Progenitor cell of endocrine pancreas (in vitro differentiated cells): ENCODE measurements at places on chromosomes 12 and 14. TPM values are rescaled to one million over a fixed set of nuclear protein-coding genes. Genes with fewer than 3 reads are reported as not detected.

Gene FOXM1
- 80.8 and 92.2 TPM in 2 replicates for total RNA-seq

Gene ADAMTS20
- total RNA-seq = 0.19 and 0.33 TPM in 2 replicates

Gene TAS2R30
- 5.6 and 6.3 TPM in 2 replicates for total RNA-seq

Gene STAB2
- not detected in 2 replicates for total RNA-seq

Gene SCN8A
- total RNA-seq = 8.1 and 9.8 TPM in 2 replicates

Gene KRT4
- 0.29 and 0.38 TPM in 2 replicates for total RNA-seq

Gene SLCO1A2
- total RNA-seq = 14.1 and 14.7 TPM in 2 replicates

Gene IAPP
- total RNA-seq = 0.24 TPM in 1 of 2 replicates, not detected in the other

Gene SLC4A8
- total RNA-seq = 10.6 and 11.8 TPM in 2 replicates

Gene KITLG
- total RNA-seq = 9.1 and 11.5 TPM in 2 replicates

Gene MAP3K9
- 27.6 and 31.8 TPM in 2 replicates for total RNA-seq

Gene CARMIL3
- total RNA-seq = 4.3 and 4.9 TPM in 2 replicates

Gene PSEN1
- 61.7 and 62.8 TPM in 2 replicates for total RNA-seq

Gene C12orf60
- 2.7 and 3.5 TPM in 2 replicates for total RNA-seq

Gene POP5
- 51.6 and 59.7 TPM in 2 replicates for total RNA-seq

Gene ENDOU
- not detected in 2 replicates for total RNA-seq

Gene DNAH10
- 0.47 and 1.0 TPM in 2 replicates for total RNA-seq

Gene OR10G2
- total RNA-seq = not detected in 2 replicates

Gene ATP23
- 6.0 and 6.6 TPM in 2 replicates for total RNA-seq

Gene TRHDE
- total RNA-seq = 2.0 and 2.7 TPM in 2 replicates

Gene DENR
- 67.8 and 68.4 TPM in 2 replicates for total RNA-seq

Gene DPPA3
- total RNA-seq = not detected in 2 replicates

Gene KERA
- not detected in 2 replicates for total RNA-seq

Gene SLC8A3
- total RNA-seq = 0.43 and 0.89 TPM in 2 replicates

Gene MYRFL
- 0.67 and 0.93 TPM in 2 replicates for total RNA-seq

Gene TSPAN8
- total RNA-seq = 0.33 and 1.0 TPM in 2 replicates

Gene MGP
- total RNA-seq = not detected in 2 replicates

Gene CCDC175
- 0.20 and 0.26 TPM in 2 replicates for total RNA-seq

Gene CIROP
- total RNA-seq = not detected in 2 replicates

Gene MSRB3
- 1.1 and 1.5 TPM in 2 replicates for total RNA-seq

Gene RAD9B
- total RNA-seq = 0.24 and 0.33 TPM in 2 replicates

Gene PARP2
- total RNA-seq = 32.2 and 35.6 TPM in 2 replicates

Gene AICDA
- total RNA-seq = not detected in 2 replicates

Gene SRRM4
- 2.1 and 2.4 TPM in 2 replicates for total RNA-seq

Gene SCAF11
- 104 and 113 TPM in 2 replicates for total RNA-seq

Gene OR4E2
- not detected in 2 replicates for total RNA-seq

Gene GNB3
- 5.6 and 7.0 TPM in 2 replicates for total RNA-seq

Gene MEG3
- total RNA-seq = 31.0 and 32.3 TPM in 2 replicates

Gene NID2
- total RNA-seq = 2.1 and 3.3 TPM in 2 replicates

Gene TAS2R42
- not detected in 2 replicates for total RNA-seq

Gene TRPV4
- total RNA-seq = 5.2 and 7.3 TPM in 2 replicates

Gene RTL1
- 159 and 161 TPM in 2 replicates for total RNA-seq

Gene PLEKHG7
- total RNA-seq = 0.65 and 0.75 TPM in 2 replicates

Gene PLEKHD1
- 1.5 and 2.0 TPM in 2 replicates for total RNA-seq

Gene SERPINA1
- 411 and 431 TPM in 2 replicates for total RNA-seq

Gene PAH
- total RNA-seq = 15.8 and 17.4 TPM in 2 replicates

Gene LRRC10
- total RNA-seq = not detected in 2 replicates

Gene FAM90A1
- 0.22 TPM in 1 of 2 replicates, not detected in the other for total RNA-seq

Gene STK38L
- 145 and 149 TPM in 2 replicates for total RNA-seq

Gene APEX1
- total RNA-seq = 309 and 322 TPM in 2 replicates

Gene CLEC2D
- total RNA-seq = 23.5 and 31.0 TPM in 2 replicates

Gene ASCL1
- total RNA-seq = 8.3 and 8.4 TPM in 2 replicates

Gene TOMM20L
- total RNA-seq = 0.55 TPM in 1 of 2 replicates, not detected in the other

Gene NPFF
- total RNA-seq = not detected in 2 replicates

Gene EAPP
- total RNA-seq = 36.2 and 39.8 TPM in 2 replicates

Gene PRB2
- total RNA-seq = not detected in 2 replicates

Gene CLEC2A
- not detected in 2 replicates for total RNA-seq

Gene ESYT1
- 102 TPM in 2 replicates for total RNA-seq
